Left forelimb (tissue), 1 donor: ENCODE measurements at places on chromosomes 5 and 9.

DNA sequence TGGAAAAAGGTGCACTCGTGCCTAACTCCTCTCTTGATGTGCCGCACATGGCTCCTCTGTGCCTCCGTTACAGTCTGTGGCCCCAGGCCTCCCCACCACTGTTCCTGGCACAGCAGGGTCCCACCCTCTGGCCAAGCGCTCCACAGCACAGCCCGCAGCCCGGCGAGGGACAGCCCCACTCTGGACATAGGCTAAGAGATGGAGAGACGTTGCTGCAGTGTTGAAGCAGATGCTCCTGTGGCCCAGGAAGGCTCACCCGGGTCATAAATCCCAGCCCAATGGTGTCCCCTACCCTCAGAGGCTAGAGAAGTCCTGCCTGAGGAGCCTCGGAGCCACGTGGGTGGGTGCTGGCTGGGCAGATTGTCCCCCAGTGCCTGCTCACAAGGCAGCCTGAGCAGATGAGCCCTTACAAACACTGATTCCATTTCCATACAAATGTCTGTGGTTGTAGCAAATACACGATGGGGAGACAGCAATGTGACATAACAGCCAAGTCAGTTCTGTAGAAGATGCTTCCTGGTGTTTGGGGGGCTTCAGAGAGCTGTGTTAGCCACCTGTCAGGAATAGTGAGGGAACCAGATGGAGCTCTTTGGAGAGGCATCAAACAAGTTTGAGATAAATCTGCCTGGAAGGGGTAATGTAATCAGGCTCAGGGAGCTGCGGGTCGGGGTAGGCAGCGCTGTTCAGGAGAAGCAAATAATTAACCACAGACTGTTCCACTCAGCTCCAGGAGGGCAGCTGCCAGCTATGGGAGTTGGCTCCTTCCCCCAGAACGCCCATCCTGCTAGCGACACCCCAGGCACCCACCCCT lies 41.7 kb downstream of the C5orf15 start:
- DNase-seq = no peak

GRCh38 chr9:90073186-90073945 lies 468.6 kb downstream of the GADD45G start:
- DNase-seq = no peak

GRCh38 chr9:113513536-113513935 lies 50.0 kb downstream of the RGS3 start:
- DNase-seq = no peak

DNA sequence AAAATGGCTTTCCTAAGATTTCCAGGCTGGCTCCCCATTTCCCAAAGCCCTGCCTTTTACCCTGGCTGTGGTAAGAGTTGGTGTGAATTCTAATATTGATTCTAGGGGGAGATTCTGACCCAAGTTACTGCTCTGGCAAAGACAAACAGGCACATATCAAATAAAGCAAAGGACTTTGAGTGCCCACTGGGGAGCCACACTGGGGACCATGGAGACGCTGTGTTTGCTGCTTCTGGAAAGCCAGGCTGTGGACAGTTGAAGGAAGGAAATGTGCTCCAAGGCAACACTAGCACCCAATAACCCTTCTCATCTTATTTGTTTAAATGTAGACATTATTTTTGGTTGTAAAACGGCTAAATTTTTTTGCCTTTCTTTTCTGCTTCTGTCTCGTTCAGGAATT lies 78.7 kb downstream of the SNCAIP start:
- DNase-seq = no peak

- no peak for DNase-seq
These were observed 461.4 kb downstream of the ZNF608 start for GRCh38 chr5:124285071-124285470.

- no peak for DNase-seq
These were observed 254.9 kb downstream of the ACTL7B start for GRCh38 chr9:108600896-108601295.

GRCh38 chr5:54390015-54390414 lies 65.5 kb upstream of the HSPB3 start:
- no peak for DNase-seq

- DNase-seq = no peak
These were observed 955 bp upstream of the GALNT12 start for GRCh38 chr9:98806394-98807035.

GRCh38 chr5:72478684-72479083 lies 28.5 kb downstream of the ZNF366 start:
- no peak for DNase-seq

GRCh38 chr5:404666-405241 lies 38.2 kb upstream of the EXOC3 start:
- DNase-seq = peak; percentile 28
